ENCODE measurements at places on chromosomes 6 and 20. TPM values are rescaled to one million over a fixed set of nuclear protein-coding genes. Genes with fewer than 3 reads are reported as not detected.
A peak's percentile ranks its signal among the peaks of the same experiment; 100 is the strongest.

DNA sequence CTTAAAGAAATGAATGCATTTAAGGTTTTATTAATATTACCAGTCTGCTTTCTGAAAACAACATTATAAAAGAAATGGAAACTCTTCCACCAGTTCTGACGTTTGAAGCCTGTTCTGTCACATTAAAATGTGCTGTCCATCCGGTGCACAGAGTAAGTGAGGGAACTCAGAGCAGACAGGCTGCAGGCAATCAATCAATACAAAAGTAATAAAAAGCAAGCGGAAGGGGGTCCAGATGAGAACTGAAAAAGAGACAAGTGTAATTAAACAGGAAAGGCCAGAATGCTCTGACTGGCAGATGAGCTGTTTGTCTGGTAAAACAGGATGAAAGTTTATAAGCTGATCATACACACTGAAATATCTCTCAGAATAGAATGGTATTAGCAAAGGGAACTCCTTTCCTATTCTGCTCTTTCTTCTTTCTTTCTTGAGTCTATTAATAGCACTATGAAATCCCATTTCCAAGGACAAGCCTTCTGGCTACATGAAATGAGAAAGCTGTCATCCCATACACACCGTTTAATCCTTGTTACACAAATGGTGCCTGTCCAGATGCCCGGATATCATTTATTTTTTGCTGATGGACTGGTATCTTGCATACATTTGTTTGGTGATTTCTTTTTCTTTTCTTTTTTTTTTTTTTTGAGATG, 94.3 kb downstream of the RAMACL start:
- H3K36me3 ChIP-seq, result no peaks in the 10 kb centered on the region
- DNase-seq, result no peak
- H3K4me1 ChIP-seq, result no peaks in the 10 kb centered on the region
- H3K27ac ChIP-seq, result no peak overlapping the region
- no peaks in the 10 kb centered on the region for H3K27me3 ChIP-seq

Gene CTNNBL1
- total RNA-seq, result 37.3 TPM

GRCh38 chr6:48568856-48569255, 457.9 kb upstream of the PTCHD4 start:
- no peaks in the 10 kb centered on the region for H3K27me3 ChIP-seq
- H3K4me1 ChIP-seq, result peaks cover 10% of the 10 kb centered on the region
- DNase-seq, result no peak
- H3K27ac ChIP-seq, result no peak overlapping the region
- H3K36me3 ChIP-seq, result no peaks in the 10 kb centered on the region

Gene LYRM4
- 21.2 TPM for total RNA-seq

- no peaks in the 10 kb centered on the region for H3K27me3 ChIP-seq
- no peaks in the 10 kb centered on the region for H3K36me3 ChIP-seq
- no peak overlapping the region for H3K4me3 ChIP-seq
- peaks cover 37% of the 10 kb centered on the region for H3K4me1 ChIP-seq
- H3K27ac ChIP-seq, result no peak overlapping the region
- no peak for DNase-seq
Observed at GRCh38 chr6:159053781-159054398, 9.1 kb upstream of the TAGAP start.

- H3K4me3 ChIP-seq, result no peak overlapping the region
- H3K27me3 ChIP-seq, result no peaks in the 10 kb centered on the region
- DNase-seq, result no peak
- peaks cover 66% of the 10 kb centered on the region for H3K36me3 ChIP-seq
- H3K27ac ChIP-seq, result no peak overlapping the region
Observed at GRCh38 chr20:56516631-56517030, 7.9 kb upstream of the FAM209A start.

Gene MROH8
- 5.1 TPM for total RNA-seq

DNA sequence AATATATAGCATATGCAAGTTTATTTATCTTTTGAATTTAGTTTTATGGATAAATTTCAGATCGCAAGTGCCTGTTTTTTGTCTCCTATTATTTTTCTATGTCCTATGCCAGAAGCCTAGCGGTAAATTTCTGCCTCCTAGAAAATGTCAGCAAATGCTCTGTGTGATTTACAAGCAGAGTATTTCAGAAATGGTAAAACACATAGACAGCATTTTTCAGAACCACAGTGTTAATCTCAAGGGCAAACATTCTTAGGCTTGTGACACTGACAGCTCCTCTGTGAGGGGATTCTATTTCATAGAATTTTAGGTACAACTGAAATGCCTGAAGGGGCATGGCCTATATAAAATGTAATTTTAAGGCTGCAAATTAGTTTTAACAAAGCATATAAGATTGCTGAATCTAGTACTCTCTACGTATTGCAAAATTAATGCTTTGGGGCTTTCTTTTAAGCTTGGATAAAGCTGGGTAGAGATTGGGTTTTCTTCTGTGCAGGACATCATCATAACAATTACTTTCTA, 89.9 kb upstream of the PTCHD4 start:
- H3K4me1 ChIP-seq, result no peaks in the 10 kb centered on the region
- H3K27me3 ChIP-seq, result no peaks in the 10 kb centered on the region
- H3K4me3 ChIP-seq, result no peak overlapping the region

Gene ERVFRD-1
- not detected for total RNA-seq

- no peak overlapping the region for H3K4me3 ChIP-seq
- DNase-seq, result no peak
- peaks cover 59% of the 10 kb centered on the region for H3K36me3 ChIP-seq
- H3K27ac ChIP-seq, result no peak overlapping the region
- H3K27me3 ChIP-seq, result no peaks in the 10 kb centered on the region
Observed at GRCh38 chr20:5989539-5989938, 39.1 kb downstream of the MCM8 start.

Gene POPDC3
- 41.7 TPM for total RNA-seq

GRCh38 chr6:44430326-44430725, 42.8 kb downstream of the CDC5L start:
- no peak for DNase-seq
- peak overlapping the region; percentile 66 for H3K27ac ChIP-seq
- peaks cover 65% of the 10 kb centered on the region for H3K36me3 ChIP-seq
- H3K27me3 ChIP-seq, result no peaks in the 10 kb centered on the region
- H3K4me1 ChIP-seq, result peaks cover 27% of the 10 kb centered on the region

Data from SJSA1 (cell line).